ENCODE measurements at places on chromosomes 3 and 15.

DNA sequence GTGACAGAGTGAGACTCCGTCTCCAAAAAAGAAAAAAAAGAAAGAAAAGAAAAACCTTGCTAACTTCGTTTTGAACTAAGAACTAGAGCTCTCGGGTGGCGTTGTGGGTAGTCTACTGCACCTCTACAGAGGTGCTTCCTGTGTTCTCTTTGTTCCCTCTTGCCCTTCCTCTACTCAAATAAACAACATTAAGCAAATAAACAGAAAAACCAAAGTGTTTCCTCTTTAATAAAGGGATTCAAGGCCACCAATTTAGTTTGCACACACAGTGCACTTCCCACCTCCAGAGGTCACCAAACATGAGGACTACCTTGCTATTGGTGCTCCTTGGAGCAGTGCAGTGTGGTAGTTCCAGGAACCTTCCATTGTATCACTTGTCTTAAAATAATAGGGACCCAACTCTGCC, 354.2 kb upstream of the TBL1XR1 start:
- DNase-seq = no peak

- DNase-seq = peak; percentile 65
These were observed 47.5 kb downstream of the RAB11A start for GRCh38 chr15:65916664-65917406.

DNA sequence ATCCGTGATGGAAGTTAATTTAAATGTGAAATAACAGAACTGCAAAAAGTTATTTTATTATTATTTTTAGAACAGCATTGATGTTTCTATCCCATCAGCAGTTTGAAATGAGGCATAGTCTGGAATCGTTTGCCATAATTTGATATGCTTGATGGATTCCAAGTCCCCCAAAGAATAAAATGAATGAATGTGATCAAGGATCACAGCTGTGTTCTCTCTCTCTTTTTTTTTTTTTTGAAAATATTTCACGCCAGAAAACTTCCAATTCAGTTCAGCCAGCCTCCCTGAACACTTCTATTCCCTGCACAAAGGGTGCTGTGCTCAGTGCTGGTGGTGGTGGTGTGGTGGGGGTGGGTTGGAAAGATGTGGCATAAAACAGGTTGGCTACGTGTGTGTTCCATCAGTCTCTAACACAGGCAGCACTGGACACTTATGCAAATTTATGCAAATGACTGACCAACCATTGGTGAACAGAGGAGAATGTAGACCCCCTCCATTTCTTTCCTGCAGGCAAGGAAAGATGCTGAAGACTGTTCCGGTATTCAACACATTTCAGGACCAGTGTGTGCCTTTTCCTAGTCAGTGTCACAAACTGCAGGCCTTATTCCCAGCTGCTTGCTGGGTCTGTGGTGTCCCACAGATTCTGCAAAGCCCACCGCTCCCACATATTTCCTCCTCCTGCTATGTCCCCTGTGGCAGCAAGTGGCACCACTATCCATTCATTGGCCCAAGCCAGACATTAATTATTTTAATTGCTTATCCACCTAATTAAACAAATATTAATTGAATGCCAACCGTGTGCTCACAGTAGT, 10.6 kb downstream of the ARNT2 start:
- DNase-seq = no peak

- peak; percentile 80 for DNase-seq
These were observed 94.0 kb upstream of the MEX3B start for GRCh38 chr15:82139823-82140268.

- DNase-seq = no peak
These were observed 322.0 kb upstream of the MANF start for GRCh38 chr3:51063053-51063452.

- peak; percentile 51 for DNase-seq
These were observed 29.1 kb upstream of the TBC1D23 start for GRCh38 chr3:100231668-100232067.

- peak; percentile 27 for DNase-seq
These were observed 44.3 kb downstream of the IL5RA start for GRCh38 chr3:3065876-3066275.

DNA sequence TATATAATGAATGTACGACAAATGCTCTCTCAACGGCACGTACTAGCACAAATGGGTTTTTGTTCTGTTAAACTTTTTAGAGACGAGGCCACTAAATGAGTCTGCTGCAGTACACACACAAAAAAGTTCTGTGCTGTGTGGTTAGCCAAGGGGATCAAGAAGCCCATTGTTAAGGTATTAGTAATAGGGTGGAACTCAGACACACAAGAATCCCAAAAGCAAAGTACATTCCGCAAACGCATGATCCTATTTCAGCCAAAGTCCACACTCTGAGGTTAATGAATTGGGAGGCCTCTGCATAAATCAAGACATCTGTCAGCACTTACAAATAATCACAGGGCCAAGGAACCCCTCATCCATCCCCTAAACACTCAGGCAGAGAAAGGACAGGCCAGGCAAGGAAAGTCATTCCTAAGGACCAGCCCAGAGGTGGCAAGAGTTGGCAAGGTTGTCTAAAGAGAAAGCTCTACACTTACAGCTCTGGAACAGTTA, 12.1 kb downstream of the OSBPL10 start:
- DNase-seq = peak; percentile 97

GRCh38 chr3:39323494-39323893, 6.0 kb upstream of the CCR8 start:
- no peak for DNase-seq

DNA sequence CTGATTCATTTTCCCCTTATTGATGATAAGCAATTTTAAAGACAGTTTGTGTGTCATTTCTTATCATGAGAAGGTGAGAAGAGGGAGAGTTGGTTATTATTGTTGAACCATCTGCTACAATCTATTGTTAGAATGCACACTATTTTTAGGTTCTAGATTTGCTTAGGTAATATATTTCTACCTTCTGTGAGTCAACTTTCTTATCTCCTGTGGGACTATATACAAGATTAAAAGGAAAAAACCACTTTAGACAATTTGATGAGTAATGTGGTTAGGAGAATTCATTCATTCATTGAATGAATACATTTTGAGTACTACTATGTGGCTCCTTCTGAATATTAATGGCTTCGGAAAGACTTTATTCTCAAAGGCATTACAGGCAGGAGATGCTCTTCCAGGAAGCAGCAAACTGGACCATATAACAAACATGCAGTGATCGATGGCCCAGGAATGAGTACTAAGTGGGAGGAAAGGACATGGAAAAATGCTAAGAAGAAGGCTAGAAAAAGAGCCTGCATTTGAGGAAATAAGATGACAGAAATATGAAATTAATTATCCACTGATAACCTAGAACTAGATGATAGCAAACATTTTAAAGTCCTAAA, 22.4 kb downstream of the SPTSSB start:
- peak; percentile 19 for DNase-seq

GRCh38 chr3:41318520-41318919, 119.2 kb downstream of the CTNNB1 start:
- DNase-seq = peak; percentile 15

DNA sequence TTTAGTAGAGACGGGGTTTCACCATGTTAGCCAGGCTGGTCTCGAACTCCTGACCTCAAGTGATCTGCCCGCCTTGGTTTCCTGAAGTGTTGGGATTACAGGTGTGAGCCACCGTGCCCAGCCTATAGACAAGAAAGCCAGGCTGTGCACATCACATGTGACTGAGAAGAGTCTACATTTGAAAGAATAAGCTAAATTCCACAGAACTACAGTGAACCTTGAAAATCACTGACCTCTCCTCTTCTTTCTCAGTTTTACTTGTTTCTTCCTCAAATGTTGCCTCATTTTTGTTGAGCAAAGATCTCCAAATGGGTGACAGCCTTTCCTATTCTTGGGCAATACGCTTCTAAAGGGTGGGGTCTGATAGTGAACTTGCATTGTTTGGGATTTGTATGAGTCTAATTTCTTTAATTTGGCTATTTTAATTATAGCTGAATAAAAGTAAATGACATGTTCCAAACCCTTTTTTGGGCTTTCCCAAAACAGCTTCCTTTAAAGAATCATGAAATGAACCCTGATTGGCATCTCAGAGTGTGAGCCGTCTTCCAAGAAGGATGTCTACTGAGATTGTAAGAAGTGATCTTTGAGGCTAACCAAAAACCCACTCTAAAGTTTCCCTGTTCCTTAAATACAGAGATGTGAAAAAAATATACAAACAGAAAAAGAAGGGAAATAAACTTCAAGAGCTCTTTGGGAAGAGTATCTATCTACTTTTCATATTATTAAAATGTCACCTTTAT, 21.6 kb upstream of the SPTBN5 start:
- no peak for DNase-seq

DNA sequence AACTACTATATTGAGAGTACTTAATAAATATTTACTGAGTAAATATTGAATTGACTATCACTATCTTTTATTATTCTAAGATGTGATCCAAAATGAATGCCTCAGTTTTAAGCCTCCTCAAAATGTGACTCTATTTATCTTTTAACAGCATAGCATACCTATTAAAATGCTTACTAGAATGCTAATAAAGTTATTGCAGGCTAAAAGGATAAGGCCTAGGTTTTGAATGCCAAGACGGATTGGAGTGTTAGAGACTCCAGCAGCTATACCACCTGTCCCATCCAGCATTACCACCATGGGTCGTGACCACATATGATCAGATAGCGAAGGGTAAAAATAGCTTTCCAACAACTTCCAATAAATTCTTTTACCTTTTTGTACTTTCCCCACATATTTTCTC, 64.7 kb upstream of the MYRIP start:
- no peak for DNase-seq

DNA sequence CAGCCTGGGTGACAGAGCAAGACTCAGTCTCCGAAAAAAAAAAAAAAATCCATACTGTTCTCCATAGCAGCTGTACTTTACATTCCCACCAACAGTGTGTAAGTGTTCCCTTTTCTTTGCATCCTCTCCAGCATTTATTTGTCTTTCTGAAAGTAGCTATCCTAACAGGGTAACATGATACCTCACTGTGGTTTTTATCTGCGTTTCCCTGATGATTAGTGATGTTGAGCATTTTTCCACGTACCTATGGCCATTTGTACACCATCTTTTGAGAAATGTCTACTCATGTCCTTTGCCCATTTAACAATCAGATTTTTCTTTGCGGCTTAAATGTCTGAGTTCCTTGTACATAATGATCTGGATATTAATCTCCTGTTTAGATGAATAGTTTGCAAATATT, 119.3 kb downstream of the RFX7 start:
- no peak for DNase-seq

DNA sequence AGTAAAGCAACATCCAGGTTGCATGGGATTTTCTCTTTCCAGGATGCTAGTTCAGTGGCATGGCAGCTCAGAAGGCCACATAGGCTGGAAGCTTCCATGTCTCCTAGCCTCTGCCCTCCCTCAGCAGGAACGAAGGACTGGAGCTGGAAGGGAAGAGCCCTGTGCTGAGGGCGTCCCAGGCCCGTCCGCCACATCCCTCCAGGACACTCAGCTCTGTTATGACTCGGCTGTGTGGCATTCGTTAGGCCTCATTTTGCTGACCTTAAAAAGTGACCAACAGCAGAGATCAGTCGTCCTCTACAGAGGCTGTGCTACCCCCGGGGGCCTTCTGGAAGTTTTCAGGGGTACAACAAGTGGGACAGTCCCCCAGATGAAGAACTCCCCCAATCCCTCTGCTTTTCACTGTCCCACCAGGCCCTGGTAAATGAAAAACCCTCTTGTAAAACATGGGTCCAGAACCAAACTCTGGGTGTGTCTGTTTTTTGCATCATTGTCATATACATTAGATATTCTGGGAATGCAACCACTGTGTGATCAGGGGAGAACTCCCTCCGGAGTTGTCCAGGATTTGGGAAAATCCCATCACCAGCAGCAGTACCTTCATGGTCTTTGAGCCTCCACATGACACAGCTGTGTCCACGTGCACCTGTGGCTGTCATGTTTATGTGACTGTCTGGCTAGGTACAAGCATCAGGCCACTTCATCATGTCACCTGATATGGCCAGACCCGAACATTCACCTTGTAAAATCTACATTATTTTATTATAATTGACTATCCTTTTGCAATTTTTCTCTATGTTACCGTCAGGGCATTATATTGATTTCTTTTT, 149.9 kb downstream of the OR4M2 start:
- DNase-seq = no peak

DNA sequence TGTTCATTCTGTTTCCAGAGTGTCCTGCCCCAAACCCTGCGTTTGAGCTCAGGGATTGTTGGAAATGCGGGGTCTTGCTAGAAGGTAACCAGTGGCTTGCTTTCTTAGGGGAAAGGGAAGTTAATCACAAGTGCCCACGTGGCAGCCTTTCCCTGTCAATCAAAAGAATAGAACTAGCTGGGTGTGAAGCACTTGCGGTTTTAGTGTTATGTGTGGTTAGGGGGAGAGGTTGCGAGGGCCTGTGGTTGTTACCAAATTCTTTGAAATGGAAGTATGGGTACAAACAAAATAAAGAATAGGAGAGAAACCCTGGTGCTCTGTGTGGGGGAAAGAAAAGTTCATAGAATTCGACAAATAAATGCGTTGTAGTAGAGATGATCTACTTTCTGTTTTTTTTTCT, 67.6 kb downstream of the FNDC3B start:
- peak; percentile 80 for DNase-seq

GRCh38 chr3:133376810-133377209, 23.0 kb upstream of the BFSP2 start:
- peak; percentile 23 for DNase-seq

DNA sequence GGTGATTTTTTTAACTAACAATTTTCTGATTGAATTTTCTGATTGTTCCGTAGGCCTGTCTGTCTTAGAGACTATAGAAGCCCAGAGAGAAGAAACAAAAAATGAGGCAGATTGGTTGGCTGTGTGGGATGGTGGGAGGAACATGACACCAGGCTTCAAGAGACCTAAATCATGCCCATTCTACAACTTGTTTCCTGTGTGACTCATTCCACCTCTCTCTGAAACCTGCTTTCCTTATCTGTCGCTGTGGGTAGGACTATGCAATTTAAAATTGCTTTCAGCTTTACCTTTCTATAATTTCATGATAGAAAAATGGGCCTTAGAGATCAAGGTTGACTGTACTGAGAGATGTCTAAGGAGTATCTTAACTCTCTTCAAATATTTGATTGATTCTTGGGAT, 44.5 kb downstream of the OXNAD1 start:
- no peak for DNase-seq

DNA sequence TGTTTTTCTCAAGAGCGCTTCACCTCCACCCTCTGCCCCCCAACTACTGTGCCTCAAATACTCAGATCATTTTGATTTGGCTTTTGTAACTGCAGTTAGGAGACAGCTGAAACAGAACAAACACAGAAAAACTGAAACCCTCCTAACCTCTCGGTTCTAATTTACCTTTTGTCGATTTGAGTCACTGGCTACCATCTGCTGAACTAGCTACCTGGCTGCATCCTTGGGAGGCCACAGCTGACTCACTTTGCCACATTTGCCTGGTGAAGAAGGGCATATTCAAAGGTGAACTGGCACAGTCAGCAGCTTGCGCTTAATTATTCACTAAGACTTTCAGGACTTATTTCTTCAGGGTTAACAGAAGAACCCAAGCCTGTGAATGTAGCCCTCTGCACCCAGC, 117.7 kb downstream of the FOXB1 start:
- no peak for DNase-seq

- no peak for DNase-seq
These were observed 97.1 kb upstream of the PRR20G start for GRCh38 chr3:127384717-127385539.

GRCh38 chr3:99475229-99475628, 163.2 kb upstream of the COL8A1 start:
- DNase-seq = peak; percentile 49
